ENCODE measurements at places on chromosomes 1 and 21.
A peak's percentile ranks its signal among the peaks of the same experiment; 100 is the strongest.

DNA sequence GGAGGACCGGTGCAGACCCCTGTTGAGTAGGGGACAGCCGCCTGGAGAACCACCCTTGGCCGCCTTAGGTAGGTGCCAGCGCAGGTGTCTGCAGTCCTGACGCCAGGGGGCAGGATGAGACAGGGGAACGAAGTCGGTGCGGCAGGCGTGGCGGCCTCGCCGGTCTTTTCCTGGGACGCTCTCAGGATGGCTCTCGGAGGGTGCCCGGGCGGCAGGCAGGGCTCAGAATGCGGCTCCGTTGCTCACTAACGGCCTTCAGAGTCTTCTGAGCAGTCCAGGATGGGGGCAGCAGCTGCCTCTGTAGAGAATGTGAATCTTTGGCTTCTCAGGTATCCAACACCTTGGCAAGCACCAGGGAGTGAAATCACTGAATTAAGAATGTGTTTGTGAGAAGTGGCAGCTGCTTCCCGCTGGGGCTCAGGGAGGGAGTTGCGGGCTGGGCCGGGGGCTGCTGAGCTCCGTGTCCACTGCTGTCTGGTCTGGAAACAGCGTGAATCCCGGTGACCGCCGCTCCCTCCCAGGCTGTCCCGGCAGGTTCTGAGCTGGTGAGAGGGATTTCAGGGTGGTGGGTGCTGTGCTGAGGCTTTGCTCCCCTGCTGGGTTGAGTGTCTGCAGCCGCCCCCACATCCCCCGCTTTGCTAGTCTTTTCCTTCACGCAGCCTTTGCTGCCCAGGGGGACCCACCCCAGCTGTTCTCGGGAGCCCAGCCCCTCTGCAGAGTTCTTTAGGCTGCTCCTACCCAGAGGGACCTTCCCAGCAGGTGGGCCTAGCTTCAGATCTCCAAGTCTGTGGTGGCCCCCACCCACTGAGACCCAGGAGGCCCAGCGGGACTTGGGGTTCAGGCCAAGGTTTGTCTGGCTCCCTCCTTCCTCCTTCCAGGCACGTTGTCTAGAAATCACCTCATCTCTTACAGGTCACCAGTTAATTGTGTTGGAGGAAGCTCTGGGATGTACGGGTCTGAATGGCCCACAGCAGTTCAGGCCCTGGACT, 11.1 kb upstream of the C1orf174 start:
- DNase-seq = peak; percentile 67

DNA sequence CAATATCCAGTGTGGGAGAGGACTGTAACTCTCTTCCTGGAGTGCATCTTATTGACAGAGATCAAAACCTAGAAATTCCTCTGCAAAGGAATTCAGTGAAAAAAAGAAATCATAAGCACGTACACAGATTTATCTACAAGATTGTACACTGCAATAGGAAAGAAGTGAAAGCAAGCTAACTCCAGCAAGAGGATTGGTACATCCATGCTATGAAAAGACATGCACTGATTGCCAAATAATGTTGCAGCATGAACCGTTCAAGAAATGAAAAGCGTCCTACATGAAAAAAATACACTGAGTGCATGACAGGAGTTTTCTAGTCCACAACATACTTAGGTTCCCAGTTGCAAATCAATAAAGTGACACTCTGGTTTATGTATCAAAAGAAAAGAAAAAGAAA, 1.9 kb upstream of the MGST3 start:
- no peak for DNase-seq

DNA sequence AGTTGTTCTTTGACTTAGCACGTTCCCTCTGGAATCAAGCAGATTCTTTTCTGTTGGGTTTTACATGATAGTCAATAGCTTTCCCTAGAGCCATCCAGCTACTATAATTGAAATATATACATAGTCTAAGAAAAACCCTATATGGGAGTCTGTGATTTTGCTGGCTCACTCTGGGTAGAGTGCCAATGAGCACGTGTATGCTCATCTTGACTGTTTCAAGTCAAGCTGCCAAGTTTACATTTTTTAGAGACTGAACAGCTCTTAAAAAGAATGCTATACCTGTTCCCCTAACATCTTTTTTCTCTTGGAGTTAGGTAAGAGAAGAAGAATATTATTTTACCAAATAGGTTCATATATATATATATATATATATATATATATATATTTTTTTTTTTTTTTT, 182.8 kb upstream of the NRIP1 start:
- DNase-seq = no peak

DNA sequence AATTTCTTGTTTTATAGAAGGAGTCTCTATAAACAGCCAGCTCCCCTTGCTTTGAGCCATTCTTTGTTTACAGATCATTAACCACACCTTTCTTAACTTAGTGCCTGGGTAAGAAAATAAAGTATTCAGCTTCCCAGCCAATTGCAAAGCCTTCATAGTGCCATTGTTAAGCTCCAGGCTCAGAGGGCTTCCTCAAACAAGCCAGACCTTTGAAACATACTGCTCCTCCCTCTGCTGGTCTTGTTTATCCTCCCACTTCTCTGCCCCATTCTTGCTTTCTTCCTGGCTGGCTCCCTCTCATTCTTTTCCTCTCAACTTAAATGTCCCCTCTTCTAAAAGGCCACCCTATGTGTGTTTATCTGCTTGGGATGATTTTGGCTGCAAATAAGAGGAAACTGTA, 319.4 kb upstream of the ST6GALNAC5 start:
- no peak for DNase-seq

- no peak for DNase-seq
Observed at GRCh38 chr1:8667869-8668594, 149.4 kb downstream of the RERE start.

DNA sequence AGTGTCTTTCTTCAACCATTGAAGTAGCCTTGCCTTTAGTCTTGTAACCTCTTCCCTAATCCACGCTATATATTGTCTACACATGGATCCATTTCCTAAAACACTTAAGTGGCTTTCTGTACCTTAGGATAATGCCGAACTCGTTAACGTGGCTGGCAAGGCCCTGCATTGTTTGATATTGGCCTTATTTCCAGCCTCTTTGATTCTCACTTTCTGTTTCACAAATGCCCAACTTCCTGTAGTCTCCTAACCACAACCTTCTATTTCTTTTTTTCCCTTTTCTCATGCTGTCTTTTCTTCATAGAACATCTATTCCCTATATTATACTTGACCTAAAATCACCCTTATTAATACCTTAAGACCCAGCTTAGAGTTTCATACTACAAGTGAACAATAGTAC, 536.0 kb downstream of the LMO4 start:
- no peak for DNase-seq

Data from T follicular helper cell (primary cell).